Transverse colon (tissue), 4 donors: ENCODE measurements at places on chromosomes 16 and 17. TPM values are rescaled to one million over a fixed set of nuclear protein-coding genes. Genes with fewer than 3 reads are reported as not detected.

ST6GALNAC1 gene
- 121 TPM for total RNA-seq

PIPOX gene
- 1.6 TPM for total RNA-seq

DNA sequence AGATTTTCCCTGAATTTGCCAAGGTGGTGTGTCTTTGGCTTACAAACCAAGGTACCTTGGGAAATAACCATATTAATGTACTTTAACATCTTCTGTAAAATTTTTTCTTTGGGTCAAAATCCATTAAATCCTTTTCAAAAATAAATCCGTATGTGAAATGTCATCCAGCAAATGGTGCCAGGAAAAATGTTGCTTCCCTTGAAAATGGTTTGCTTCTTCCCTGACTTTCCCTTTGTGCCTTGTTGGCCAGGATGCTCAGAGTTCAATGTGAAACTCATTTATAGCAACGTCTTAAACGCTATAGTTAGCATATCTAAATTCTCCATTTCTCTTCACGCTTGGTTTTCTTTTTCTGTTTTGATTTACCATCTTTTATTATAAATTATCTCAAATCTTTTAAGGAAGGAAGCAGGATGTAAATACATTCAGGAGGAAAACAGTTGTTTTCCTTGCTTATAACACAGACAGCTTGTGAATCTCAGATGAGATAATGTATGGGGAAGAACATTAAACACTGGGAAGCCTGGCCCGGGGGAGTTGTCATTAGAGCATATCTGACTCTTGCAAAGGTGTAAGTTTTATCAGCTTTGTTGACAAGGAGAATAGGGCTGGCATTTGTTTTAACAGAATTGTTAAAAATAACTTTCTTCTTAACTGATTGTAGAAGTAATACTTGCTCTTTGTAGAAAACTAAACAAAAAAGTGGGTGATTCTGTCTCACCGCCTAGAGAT lies 42.1 kb downstream of the GPRC5B start:
- no peak for DNase-seq

GRCh38 chr16:72349719-72350118 lies 177.8 kb upstream of the PMFBP1 start:
- no peak for DNase-seq

DNA sequence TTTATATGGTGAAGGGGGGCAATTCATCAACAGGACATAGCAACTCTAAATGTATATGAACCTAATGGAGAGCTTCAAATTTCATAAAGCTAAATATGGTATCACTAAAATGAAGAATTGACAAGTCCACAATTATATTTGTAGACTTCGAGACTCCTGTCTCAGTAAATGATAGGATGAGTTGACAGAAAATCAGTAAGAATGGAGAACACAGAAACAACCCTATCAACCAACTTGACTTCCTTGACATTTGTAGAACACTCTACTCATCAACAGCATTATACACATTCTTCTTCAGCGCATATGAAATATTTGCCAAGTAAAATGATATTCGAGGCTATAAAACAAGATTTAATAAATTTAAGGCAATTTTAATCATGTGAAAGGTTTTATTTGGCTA lies 322.9 kb upstream of the MAF start:
- no peak for DNase-seq

- DNase-seq: no peak
Measured at GRCh38 chr16:79156761-79157160, 443.8 kb downstream of the MAF start.

FZD2 gene
- 0.41 TPM for total RNA-seq

SERPINF2 gene
- 3.2 TPM for total RNA-seq
